Mucosa of gallbladder (tissue), 1 donor: ENCODE measurements at places on chromosomes 1 and 21.

GRCh38 chr1:202857136-202857610 lies 31.8 kb downstream of the RABIF start:
- DNase-seq: no peak

DNA sequence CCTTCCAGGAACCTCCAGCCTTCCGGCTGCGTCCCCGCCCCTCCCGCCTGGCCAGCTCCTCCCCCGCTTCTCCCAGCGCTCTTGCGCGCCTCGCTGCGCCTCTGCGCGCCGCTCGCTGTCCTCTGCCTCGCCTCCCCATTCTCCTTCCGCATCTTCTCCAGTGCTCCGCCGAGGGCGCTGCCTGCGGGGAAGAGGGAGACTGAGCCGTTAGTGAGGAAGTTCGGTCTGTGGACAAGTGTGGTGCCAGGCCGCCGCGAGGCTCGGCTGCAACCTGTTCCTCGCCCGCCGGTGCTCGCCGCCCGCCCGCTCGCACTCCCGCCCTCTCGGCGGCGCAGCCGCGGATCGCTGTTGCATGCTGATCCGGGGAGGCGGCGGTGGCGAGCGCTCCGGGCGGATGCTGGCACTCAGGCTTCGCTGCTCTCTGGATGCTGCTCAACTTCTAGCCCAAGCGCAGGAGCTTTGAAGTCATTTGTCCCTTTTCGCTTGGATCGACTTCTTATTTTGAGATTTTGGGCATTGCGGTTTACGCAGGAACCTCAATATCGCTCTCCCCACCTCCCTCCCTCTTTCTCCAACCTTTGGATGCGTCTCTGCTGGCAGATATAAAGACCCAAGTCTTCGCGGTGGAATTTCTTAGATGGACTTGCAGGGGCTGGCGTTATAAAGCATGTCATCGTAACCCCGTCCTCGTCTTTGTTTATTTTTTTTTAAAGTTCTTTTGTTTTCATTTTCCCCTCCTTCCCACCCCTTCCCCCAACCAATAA lies 614 bp upstream of the CACNA1E start:
- DNase-seq: no peak

GRCh38 chr1:216531263-216532239 lies 108.3 kb upstream of the USH2A start:
- DNase-seq: no peak

DNA sequence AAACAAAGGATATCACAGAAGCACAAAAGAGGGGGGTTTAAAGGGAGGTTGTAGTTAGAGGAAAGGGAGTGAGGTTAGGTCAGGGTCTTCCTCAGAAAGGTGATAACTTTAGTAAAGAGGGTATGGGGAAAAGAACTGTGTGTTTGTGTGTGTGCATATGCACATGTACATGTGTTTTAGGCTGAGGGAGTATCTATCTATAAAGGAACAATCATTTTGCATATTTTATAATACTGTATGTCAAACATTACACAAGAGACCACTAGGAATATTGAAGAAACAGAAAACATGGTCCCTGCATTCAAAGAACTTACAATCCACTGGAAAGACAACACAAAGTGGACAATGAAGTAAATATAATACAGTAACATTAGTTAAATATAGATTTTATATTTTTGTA lies 132.2 kb downstream of the ACBD6 start:
- DNase-seq: no peak

DNA sequence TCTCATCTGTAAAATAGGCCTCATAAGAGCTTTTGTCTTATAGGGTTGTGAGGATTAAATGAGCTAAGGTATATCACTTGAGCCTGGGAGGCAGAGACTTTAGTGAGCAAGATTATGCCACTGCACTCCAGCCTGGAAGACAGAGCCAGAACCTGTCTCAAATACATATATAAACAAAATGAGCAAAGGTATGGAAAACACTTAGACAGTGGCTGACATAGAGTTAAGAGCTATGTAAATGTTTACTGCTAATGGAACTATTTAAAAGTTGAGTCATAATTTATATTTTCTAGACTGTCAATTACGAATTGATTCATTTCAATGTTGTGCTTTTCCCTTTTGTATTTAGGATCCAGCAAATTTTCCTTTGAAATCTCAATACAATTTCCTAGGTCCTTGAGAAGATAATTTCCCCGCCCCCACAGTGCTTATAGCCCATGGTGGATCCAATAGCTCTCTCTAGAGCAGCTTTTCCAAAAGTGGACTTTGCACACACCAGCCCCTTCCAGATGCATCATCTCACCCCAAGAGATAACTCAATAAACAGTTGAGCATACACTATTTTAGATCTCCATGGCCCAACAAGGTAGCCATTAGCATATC lies 21.8 kb upstream of the RUNX3 start:
- no peak for DNase-seq

GRCh38 chr1:27343639-27344025 lies 1.8 kb downstream of the SYTL1 start:
- DNase-seq: no peak

- DNase-seq: no peak
These were observed 5.9 kb downstream of the SOD1 start for GRCh38 chr21:31665397-31665796.
